Stimulated activated memory B cell treated with anti-CD40 and anti-IgM and Interleukin-4, amounts not matched to agents 10 μg/mL and 1 μg/mL and 100 μg/mL, for 72 hours (primary cell): ENCODE measurements at places on chromosomes 5 and 9.

DNA sequence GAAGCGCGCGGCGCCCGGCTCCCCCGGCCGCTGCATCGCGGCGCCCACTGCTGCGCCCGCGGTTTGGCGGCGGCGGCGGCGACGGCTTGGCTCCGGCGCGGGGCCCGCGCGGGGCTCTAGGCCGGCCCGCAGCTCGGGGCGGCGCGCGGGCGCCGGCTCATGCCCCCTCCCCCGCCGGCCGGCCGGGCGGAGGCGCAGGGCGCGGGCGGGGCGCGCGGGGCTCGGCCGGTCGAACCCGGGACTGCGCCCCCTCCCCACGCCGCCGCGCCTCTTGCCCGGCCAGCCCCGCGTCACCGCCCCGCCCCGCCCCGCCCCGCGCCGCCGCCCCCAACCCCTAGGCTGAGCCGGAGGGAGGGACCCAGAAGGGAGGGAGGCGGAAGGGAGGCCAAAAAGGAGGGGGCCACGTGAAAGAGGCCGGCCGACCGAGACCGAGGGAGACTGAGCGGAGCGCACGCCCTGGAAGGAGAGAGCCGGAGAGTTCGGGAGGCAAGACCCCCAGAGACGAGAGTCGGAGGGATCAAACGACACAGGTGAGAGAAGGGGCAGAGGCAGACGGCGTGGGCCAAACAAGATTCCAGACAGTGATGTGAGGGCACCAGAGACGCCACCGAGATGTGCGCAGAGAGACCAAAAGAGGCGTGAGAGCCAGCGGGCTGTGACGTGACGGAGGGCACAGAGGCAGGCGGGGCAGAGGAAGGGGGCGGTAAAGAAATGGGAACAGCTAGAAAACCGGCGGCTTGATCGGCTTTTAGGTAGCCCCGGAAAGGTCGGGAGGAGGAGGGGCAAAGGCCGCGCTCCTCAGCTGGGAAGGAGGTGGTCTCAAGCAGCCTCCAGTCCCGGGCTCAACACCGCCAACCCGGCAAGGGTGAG is at the start of gene BARX1:
BARX1 (minus strand) TSS at position 245 of the 870 bp plus-strand sequence; CDS start at position 36, 209 bp downstream.
- H3K4me3 ChIP-seq, result peak within 1 kb of the TSS; percentile 48
- H3K27me3 ChIP-seq, result peaks cover 94% of the 10 kb centered on the region
- no peaks in the 10 kb centered on the region for H3K36me3 ChIP-seq
- peaks cover 78% of the 10 kb centered on the region for H3K4me1 ChIP-seq
- H3K27ac ChIP-seq, result no peak within 1 kb of the TSS
- no peak for ATAC-seq

DNA sequence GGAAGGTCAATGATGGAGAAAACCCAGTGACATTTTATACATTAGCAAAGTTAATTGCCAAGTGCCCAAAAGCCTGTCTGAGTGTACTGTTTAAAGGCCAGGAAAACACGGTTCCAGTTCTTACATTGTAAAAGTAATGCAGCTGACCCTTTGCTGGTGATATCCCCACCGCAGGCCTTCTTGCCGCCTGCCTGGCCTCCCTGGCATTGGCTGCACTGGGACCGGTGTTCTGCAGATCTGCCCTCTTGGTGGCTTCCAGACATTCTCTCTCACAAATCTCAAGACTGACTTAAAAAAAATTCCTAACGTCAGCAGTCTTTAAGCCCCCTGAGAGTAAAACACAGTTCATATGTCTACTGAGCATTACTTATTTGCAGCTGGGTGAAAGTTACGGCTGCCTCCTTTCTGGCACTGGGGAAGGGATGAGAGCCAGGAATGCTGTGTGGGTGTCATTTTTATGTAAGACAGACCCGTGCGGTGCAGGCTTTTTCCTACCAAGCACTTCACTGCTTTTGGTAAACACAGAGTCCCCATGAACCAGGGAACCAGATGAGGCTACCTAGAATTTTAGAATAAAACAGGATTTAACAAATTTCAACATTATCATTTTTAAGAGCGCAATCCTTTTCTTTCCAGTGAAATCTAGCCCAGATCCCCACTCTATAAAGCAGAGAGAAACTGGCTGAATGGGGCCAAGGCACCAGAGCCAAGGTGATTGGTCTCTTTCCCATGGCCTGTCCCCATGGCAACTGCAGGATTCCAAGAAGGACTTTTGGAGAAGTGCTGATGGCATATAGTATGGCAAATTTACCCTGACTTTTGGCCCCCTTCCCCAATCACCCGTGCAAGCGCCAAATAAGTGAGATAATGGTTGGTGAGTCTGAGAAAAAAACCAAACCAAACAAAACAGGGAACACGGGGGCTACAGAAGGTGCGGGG is 80.8 kb downstream of the LMNB1 start:
- H3K27me3 ChIP-seq, result no peaks in the 10 kb centered on the region
- H3K4me3 ChIP-seq, result no peak overlapping the region
- peaks cover 46% of the 10 kb centered on the region for H3K36me3 ChIP-seq
- H3K4me1 ChIP-seq, result peaks cover 13% of the 10 kb centered on the region

GRCh38 chr5:154647761-154648145 is 107.4 kb upstream of the LARP1 start:
- peaks cover 7% of the 10 kb centered on the region for H3K36me3 ChIP-seq
- peak overlapping the region; percentile 43 for H3K27ac ChIP-seq
- no peak for ATAC-seq

- H3K27me3 ChIP-seq, result no peaks in the 10 kb centered on the region
- H3K36me3 ChIP-seq, result no peaks in the 10 kb centered on the region
- peak overlapping the region; percentile 96 for H3K27ac ChIP-seq
- H3K4me3 ChIP-seq, result no peak overlapping the region
- peaks cover 67% of the 10 kb centered on the region for H3K4me1 ChIP-seq
- peak; percentile 57 for ATAC-seq
Measured at GRCh38 chr5:133928587-133929393, 39.6 kb downstream of the C5orf15 start.

DNA sequence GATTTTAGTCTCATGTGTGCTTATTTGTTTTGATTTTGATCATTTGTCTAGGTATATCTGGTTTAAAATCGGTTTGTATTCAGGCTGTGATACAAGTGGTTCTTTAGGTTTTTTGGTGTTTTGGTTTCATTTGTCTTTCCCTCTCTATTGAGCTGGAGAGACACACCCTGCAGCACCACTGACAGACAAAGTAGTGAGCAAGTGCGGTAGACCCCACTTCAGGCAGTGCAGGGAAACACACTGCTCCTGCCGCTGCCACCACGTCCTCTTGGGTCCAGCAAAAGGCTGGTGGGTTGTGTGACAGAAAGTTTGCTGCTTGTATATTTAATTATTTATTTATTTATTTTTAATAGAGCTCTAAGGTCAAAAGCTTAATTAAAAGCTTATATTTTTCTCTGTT is 801.0 kb downstream of the NR2F1-AS1 start:
- no peaks in the 10 kb centered on the region for H3K36me3 ChIP-seq
- no peaks in the 10 kb centered on the region for H3K27me3 ChIP-seq
- no peak for ATAC-seq
